ENCODE measurements at places on chromosomes 2 and 18.

DNA sequence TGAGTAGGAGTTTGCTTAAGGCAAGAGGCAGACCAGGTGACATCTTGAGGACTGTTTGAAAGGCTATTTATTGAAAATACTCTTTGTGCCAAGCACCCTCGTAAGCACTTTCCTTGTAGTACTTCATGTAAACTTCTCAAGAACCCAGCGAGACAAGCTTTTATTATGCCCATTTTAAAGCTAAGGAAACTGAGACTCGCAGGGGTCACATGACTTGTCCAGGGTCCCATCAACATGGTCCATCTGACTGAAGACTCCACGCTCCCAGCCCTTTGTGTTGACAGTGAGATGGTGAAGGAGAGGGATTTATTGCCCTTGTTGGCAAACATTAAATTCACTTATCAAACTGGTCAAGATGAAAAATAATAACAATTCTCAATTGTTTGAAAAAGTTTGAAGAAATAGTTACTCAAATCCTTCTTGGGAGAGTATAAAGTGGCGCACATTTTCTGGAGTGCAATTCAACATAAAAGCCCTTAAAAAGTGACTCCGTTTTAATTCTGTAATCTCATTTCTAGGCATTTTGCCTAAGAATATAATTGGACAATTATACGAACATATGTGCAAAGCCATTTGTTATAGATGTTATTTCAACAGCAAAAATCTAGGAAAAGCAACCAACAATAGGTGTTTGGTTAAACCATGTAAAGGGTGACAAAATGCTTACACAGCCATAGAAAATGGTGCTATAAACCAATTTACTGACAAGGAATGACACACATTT, 270.5 kb upstream of the NCKAP5 start:
- no peak for DNase-seq

- DNase-seq, result no peak
Observed at GRCh38 chr2:153228904-153229303, 249.7 kb downstream of the RPRM start.

- DNase-seq, result no peak
Observed at GRCh38 chr2:132437852-132438669, 21.5 kb downstream of the GPR39 start.

DNA sequence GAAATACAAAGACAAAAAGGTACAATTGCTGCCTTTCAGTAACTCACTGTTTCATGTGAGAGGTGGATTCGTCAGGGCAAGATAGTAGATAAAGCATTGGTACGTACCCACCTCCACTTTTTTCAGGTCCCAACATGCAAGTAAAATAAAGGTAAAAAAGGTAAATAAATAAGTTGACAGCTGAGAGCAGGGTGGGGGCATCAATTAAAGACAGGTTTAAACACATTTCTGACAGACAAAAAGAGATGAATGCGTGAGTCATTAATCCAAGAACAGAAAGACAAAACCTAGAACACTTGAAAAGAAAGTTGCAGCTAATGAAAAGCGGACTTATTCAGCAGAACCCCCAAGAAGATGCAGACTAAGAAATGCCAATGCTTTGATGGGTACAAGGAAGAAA, 979.6 kb upstream of the CDH2 start:
- no peak for DNase-seq

DNA sequence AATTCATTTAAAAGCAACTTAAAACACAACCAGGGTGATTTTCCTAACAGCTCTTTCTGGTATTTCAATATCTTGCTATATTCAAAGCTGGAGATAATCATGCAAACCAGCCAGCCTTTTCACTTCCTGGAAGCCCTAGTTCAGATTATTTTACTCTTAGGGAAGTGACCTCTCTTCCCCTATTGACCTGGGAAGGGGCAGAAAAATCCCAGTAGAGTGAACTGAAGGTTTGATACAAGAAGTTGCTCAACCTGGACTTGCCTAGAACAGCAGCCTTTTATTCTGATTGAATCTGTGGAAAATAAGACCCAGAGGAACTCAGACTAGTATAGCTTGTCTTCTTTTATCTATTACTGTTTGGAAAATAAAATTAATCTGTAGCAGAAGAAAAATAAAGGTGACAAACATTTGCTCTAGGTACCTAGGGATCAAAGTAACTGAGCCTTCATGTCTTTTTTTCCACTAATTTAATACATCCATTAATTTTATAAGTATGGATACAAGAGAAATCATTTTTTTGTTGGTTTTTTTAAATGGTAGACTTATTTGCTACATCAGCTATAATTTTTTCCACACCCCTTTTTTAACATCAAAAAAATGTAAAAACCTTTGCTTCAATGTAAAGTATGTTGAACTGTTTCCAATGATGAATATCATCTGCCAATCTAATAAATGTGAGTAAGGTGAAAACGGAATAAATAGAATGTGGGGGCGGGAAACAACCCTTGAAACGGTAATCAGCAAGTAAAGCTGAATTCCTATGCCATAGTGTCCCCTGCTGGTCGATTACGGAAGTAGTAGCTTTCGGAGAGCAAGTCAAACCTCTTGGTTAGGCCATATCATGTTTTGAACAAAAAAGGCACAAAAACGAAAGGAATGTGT, 629.9 kb downstream of the NRXN1 start:
- no peak for DNase-seq

DNA sequence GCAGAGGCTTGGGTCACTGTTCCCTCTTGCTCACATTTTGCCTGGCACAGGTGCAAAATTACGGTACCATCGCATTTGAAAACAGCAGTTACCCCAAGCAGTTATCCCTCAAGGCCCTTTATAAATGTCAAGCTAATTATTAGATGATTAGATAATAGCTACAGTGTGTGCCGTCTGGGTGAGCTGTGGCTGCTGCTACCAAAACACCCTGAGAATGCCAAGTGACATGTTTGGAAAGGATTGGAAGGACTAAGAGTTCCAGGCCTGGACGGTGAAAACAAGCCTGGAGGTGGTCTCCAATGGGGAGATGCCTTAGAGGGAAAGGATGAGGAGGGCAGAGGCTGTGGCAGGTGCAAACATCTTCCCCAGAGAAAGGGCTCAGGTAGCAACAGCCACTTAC, 120.6 kb downstream of the CAPN13 start:
- DNase-seq, result no peak

GRCh38 chr2:43377327-43377726, 150.9 kb upstream of the ZFP36L2 start:
- no peak for DNase-seq

GRCh38 chr2:237181844-237182243, 96.2 kb downstream of the COPS8 start:
- no peak for DNase-seq

- no peak for DNase-seq
Observed at GRCh38 chr18:73677450-73677849, 470.2 kb downstream of the FBXO15 start.

DNA sequence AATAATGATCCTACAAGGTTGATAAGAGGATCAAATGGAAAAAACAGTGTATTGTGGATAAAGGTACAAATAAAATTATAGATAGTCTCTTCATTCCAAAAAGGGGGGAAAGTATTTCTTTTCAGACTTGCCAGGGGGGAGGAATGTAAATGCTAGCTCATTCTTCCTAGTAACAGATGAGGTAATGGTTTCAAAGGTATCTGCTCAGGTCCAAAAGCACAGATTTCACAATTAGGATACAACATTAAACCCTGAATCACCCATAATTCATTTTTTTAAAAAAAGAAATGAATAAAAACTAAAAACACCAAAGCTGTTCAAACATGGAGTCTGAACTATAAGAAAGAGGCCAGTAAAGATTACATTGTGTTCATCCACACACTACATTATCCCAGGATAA, 142.0 kb downstream of the ATAD2B start:
- DNase-seq, result no peak

- no peak for DNase-seq
Observed at GRCh38 chr18:13530033-13530878, 196.1 kb downstream of the FAM210A start.

- no peak for DNase-seq
Observed at GRCh38 chr2:228067309-228067708, 114.2 kb downstream of the SPHKAP start.

DNA sequence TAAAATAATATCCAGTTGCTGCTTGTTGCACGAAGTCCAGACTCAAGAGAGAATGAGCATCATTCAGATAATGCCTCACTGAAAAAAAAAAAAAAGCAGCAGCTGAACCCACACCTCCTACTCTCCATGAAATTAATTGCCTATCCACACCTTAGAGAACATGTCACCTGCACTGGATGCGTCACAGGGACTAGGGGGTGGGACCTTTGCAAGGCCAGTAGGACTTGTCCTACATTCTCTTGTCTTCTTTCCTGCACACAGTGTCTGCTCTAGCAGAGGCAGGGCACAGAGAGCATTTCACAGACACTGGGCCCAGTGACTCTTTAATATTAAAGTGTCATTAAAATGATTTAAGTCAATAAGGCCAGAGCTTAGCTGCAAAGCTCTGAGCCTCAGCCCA, at the start of gene ABCA12:
ABCA12 (minus strand) TSS at position 148 of the 400 bp plus-strand sequence. CDS start 418 bp downstream, outside the sequence.
- no peak for DNase-seq

DNA sequence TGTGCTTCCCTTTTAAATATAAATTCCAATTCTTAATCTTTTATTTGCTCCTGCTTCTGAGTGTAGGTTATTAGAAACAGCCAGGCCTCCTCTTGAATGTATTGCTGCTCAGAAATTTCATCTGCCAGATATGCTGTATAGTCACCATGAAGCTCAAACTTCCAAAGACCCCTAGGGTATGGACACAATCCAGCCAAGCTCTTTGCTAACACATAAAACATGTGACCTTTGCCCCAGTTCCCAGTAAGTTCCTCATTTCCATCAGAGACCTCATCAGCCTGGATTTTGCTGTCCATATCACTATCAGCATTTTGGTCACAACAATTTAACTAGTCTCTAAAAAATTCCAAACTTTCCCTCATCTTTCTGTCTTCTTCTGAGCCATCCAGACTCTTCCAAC, 75.2 kb downstream of the MAP2 start:
- no peak for DNase-seq

- no peak for DNase-seq
Observed at GRCh38 chr2:192499476-192499875, 304.7 kb upstream of the TMEFF2 start.

DNA sequence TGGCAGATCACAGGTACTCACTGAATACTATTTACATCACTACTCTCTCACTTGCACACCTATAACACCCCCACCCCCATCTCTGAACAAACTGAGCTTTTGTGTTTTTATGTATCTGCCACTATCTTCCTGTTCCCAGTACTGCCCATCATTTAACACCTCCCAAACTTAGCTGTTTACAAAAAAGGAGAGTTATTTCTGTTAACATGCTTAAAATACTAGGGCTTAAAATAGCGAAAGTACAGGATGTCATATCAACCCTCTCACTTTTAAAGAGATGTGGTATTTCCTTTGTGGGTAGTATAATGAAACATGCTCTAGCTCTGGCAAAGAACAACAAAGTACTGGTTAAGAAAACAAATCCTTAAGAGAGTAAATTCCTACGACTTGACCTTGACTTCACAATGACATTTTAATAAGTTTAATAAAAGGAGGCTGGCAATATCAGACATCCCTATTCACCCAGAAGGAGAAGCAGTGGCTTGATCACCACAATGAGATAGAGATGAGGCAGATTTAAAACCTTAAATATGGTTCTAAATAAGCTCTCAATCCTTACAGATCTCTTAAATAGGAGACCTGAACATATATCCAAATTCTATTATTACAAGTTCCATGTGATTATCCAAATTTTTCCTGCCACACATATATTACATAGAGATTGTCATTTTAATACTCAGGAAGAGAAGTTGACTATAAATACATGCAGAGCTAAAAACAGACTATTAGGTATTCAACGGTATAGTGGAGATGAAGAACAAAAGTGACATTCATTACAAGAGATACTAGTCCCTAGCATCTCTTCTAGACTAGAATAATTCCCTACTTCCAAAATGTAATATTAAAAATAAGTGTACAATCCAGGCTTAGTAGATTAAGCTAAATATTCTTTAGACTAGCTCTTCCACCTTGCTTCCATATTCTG, 36.9 kb downstream of the TRAK2 start:
- DNase-seq, result no peak

DNA sequence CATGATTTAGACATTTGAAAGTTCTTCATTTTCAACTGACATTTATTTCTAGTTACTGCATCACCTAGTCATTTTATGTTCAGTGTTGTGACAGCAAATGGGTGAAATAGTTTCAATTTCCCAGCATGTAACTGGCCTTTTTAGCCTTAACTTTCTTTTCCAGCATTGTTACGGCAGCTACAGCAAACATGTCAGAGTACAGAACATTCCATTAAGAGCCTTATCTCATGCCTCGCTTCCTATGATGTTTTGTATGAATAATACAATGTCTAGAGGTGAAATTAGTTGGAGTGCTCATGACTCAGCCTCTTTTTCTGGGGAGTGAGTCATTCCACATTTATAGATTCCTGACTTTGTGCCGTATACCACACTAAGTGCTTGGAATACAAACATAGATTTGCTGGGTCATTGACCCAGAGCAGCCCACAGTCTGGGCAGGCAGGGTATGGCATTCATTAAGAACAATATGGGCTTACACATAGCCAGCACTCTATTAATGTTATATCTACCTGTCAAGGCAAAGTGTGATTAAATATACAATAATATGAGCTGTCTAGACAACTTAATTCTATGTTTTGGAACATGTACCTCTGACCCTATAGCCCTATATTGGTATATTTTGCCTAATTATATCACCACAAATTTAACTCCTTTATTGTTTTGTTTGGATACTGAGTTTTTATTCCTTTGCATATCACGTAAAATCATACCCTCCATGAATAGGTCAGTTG, 72.2 kb downstream of the MAP2 start:
- DNase-seq, result no peak
